Activated CD4-positive, alpha-beta T cell treated with anti-CD3 and anti-CD28 coated beads for 24 hours (primary cell): ENCODE measurements at places on chromosomes 16 and 17.

DNA sequence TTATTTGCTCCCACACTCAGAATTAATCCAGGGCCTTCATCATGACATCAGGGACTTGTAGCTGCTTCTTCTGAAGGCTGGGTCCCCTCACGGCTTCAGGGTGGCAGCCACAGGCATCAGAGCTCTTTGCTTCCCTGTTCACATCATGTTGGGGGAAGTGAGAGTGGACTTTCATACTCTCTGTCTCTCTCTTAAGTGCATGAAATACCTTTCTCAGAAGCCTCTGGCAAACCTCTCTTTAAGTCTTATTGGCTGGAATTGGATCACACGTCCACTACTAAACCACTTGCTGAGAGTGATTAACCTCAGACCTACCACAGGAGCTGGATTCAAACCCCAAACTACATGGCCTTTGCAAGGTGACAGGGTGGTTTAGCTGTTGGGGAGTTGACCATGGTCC lies 17.7 kb upstream of the SALL1 start:
- no peak for DNase-seq

DNA sequence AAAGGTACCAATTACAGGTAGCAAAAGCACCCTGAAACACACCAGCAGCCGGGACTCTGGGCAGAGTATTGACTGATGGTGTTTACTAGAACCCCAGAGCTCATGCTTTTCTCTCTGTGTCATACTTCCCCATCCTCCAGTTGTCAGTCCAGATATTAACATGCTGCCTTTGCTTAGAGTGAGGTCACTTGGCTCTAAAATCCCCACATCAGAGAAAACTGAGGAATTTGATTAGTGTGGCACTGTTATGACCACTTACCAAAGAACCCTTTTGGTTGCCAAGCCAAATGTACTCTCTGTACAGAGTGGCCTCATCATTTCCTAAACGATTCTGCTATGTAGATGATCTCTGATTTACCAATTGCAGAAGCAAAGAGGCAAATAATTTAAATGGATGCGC lies 80.4 kb downstream of the ABCC12 start:
- DNase-seq, result no peak

DNA sequence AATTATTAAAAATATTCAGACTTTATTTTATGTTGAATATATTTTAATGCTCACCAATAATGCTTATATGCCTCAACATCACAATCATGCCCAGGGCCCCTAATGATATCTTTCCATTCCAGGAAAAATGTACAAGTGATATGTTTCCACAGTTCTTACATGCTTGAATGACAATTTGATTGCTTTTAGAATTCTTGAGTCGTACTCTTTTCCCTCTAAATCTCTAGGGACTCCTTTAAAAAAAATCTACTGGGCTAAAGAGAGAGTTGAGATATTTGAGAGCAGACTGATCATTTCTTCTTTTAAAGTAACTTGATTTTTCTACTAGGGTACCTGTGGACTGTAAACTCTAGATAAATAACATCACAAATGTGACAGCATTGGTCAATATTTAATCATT lies 18.2 kb upstream of the HLF start:
- DNase-seq, result no peak

DNA sequence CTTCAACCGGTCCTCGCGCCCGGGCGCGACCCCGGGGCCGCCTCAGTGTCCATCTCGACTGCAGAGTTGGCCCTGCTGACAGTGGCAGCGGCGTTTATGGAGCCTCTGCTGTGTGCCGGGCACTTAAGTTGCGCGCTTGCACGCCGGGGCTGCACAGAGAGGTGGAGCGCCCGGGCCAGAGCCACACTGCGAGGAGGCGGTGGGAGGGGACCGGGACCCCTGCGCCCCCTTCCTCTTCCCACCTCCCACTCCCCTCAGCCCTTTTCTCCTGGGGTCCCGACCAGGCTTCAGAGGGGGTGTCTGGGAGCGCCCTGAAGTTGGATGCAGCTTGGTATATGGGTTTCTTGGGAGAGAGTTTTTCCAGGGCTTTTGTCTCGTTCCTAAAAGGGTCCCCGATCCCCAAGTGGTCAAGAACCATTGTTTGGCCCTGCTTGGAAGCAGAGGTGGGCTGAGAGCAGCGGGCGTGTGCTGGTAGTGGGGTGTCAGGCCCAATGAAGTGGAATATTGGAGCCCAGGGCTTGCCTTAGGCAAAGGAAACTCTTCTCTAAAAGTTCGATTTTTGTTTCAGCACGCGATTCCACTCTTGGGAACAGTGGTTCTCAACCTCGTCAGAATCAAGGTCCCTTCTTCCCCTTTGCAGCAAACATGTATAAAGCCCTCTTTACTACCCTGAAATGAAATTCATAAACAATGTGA lies 605 bp downstream of the MRTFB start:
- peak; percentile 30 for DNase-seq

- DNase-seq, result no peak
Observed at GRCh38 chr17:4543557-4544026, 11.6 kb downstream of the MYBBP1A start.

DNA sequence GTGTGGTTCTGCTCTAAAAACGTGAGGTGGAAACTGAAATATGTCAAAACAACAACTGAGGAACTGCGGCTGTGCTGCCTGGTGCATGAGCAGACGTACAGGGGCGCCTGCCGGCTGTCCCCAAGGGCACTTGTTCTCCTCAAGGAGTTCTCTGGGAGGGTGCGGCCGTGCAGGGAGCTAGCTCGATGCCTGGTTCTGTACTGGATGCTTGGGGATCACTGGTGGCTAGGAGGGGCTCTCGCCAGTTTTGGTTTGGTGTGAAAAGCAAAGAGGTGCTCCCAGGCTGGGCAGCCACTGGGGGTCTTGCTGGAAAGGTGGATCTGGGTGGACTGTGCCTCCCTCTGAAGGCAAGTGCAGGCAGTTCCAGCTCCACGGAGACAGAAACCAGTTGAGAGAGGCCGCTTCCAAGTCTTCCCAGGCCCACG lies 41.9 kb upstream of the ATP2A3 start:
- no peak for DNase-seq

DNA sequence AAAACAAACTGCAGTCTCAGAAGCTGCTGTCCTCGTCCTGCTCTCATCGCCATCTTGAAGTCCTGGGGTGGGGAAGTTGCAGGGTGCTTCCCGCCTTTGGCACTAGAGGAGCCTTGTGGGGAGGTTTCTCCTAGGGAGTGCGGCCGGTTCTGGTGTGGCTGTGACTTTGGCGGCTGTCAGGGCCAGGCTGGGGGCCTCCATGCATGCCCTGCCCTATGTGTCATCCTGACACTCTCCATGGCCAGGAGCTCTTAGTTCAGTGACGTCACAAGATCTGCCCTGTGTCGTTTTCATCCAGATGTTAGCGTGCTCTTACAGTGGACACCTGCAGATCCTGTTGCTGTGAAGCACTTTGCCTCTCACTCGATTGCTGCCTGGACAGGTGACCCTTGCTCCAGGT lies 49.6 kb downstream of the PLD6 start:
- DNase-seq, result no peak

GRCh38 chr17:81454473-81454872 lies 58.1 kb downstream of the ACTG1 start:
- DNase-seq, result no peak

DNA sequence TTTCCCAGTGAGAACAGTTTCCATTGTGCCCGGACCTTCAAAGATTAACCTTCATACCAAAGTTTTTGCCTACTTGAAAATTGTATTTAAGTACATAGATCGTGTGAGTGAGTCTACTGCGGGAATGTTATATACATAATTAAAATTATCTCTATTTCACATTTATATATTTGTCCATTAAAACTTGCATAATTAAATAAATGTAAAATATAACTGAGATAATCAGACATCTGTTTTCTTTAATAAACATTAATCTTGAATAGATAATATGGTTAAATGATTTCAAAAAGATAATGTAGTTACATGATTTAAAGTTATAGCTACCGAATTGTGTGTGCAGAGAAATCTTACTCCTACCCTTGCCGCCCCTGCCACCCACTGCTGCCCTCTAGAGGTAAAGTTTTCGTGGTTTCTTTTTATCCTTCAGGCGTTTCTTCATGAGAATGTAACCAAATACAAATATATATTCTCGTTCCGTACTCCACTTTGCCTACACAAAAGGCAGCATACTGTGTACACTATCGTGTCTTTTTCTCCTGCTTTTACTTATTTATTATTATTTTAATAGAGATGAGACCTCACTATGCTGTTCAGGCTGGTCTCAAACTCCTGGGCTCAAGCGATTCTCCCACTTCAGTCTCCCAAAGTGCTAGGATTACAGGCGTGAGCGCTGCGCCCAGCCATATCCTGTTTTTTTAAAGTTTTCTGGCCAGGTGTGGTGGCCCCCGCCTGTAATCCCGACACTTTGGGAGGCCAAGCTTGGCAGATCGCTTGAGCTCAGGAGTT lies 35.6 kb downstream of the RPA1 start:
- peak; percentile 20 for DNase-seq

DNA sequence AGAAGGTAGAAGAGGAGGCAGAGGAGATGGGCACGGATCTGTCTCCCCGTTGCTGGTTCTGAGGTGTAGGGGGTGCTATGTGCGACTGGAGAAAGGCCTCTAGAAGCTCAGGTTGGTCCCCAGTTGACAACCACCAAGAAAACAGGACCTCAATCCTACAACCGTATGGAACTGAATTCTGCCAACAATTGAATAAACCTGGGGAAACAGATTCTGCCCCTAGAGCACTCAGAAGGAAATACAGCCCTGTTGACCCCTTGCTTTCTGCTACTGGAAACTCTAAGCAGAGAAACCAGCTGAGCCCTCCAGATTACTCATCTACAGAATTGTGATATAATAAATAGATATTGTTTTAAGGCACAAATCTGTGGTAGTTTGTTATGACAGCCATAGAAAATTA lies 313.0 kb upstream of the GOT2 start:
- DNase-seq, result no peak
